ENCODE measurements at places on chromosomes 2 and 18.

- no peak for DNase-seq
Measured at GRCh38 chr18:64185987-64186386, 37.1 kb upstream of the LINC00305 start.

DNA sequence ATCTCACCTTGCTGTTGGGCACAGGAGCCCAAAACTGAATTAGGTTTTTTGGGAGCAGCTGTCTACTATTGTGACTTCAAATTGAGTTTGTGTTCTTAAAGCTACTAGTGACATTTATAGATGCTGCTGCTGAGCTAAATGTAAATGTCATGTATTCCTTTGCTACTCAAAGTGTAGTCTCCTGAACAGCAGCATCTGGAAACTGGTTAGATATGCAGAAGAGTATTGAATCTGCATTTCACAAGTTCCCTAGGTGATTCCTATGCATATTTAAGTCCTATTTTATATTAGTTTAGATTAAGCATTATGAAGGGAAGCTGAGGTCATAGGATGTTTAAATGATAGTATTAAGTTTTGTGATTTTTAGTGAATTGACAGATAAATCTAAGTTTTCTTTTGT lies 67.5 kb downstream of the RAB3GAP1 start:
- no peak for DNase-seq

- no peak for DNase-seq
Measured at GRCh38 chr2:27781496-27781895, 10.0 kb downstream of the MRPL33 start.

DNA sequence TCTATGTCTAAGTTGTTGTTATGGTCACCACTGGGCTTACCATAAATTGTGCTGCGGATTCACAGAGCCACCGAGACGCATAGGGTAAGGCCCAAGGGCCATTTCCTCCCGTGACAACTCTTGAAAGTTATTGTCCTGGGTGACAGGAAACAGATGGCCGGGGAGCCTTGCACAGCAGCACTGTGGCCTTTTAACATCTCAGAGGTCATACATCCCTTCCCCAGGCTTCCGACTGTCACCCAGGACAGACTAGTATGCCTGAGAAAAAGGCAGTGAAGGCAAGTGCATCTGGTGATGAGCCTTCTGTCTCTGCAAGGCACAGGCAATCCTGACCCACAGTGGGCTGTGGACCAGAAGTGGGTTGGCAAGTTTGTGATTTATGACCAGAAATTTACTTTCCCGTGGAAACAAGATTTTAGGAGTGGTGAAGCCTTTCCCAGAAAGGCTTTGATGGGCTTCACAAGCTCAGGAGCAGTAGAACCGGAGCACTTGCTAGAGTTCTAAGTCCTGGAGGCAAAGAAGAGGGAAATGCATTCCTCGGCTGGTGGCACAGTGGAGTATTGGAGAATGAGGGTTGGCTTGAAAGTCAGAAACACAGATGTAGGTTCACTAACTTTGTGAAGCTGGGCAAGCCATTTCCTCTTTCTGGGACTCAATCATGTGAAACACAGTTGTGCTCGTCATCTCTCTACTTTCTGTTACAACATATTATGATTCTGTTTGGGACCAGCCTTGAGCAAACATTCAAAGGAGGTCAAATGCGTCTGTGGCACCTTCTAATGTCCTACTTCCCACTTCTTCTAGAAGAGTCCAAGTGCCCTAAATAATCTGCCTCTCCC lies 2.0 kb upstream of the CAPN14 start:
- no peak for DNase-seq

All from GM23248 (cell line).